Epithelial cell of proximal tubule (primary cell): ENCODE measurements at places on chromosomes 12 and 14. TPM values are rescaled to one million over a fixed set of nuclear protein-coding genes. Genes with fewer than 3 reads are reported as not detected.

GRCh38 chr12:94211021-94211420, 62.6 kb downstream of the PLXNC1 start:
- no peak for DNase-seq

- DNase-seq = no peak
Observed at GRCh38 chr12:74747305-74747704, 209.7 kb downstream of the ATXN7L3B start.

- DNase-seq = no peak
Observed at GRCh38 chr14:102066041-102066451, 20.8 kb downstream of the HSP90AA1 start.

DPF3 gene
- total RNA-seq = 0.86 and 0.94 TPM in 2 replicates

RGS6 gene
- not detected in 2 replicates for total RNA-seq

CNPY2 gene
- total RNA-seq = 141 and 155 TPM in 2 replicates

NKX2-8 gene
- not detected in 2 replicates for total RNA-seq

DHRS4L2 gene
- total RNA-seq = 13.6 and 14.8 TPM in 2 replicates

SLC6A13 gene
- 0.22 TPM in 1 of 2 replicates, not detected in the other for total RNA-seq

LRP1-AS gene
- total RNA-seq = not detected in 2 replicates

MYBPC1 gene
- not detected in 2 replicates for total RNA-seq

STAB2 gene
- not detected in 2 replicates for total RNA-seq

CLEC2A gene
- not detected in 2 replicates for total RNA-seq
